ENCODE measurements at places on chromosomes 5 and 9.

GRCh38 chr9:128192601-128193371 lies 1.4 kb upstream of the CIZ1 start:
- no peak for DNase-seq

DNA sequence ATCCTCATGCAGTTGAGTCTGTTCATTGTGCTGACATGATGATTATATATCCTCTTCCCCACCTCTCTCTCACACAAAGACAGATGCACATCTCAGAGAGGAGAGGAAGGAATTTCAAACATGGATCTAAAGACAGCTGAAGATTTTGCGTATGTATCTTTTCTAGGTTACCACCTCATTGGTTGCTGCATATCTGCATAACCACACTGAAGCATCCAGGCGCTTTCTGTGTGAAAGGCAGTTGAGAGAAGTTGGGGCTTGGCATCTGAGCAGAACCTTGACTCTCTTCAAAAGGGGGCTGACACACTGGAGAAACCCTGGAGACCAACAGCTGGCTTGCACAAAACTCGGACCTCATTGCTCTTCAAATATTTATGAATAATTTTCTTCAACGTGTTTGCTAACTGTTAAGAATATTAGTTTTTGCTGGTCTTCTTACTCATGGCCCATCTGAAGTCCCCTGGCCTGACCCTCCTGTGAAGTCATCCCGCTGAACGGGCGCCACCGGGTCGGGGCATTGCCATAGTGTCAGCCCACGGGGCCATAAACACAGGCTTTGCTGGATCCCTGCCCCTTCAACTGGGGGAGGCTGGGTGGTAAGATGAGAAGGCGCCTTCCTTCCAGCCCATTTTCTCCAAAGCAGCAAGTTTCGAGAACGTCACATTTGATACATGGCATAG lies 593.2 kb upstream of the CLINT1 start:
- DNase-seq: no peak

- no peak for DNase-seq
Observed at GRCh38 chr9:12889402-12890106, 114.7 kb downstream of the LURAP1L start.

DNA sequence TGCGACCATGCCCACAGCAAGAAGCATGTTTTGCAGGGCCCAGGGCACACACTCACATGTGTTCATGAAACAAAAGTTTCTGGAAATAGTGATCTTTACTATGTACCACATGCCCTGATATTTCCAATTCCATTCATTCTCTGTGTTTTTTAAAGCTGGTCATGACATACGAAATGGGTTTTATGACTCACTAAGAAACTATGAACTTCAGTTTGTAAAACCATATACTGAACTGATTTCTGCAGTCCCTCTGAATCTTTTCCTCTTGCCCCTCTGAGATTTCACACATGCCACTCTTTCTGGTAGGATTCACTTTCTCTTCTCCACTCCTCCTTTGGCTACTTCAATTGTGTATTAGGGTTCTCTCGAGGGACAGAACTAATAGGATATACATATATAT lies 416.1 kb upstream of the TRPC7 start:
- DNase-seq: no peak

DNA sequence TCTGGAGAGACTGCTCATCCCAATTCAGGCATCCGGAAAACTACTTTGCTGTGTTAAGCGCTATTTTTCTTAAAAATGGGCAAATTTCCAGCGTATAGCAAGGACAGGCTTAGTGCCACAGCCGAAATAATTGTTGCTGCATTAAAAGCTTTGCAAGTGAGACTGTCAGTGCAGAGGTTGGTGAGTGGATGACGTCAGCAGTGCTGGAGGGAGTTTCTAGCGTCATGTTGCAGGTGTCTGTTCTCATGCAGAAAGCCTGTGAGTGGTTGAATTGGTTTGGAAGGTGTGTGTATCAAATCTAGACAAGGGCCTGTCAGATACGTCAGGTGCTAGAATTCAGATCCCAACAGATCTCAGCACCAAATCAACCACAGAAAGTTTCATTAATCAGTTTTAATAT lies 204.4 kb downstream of the TRIO start:
- DNase-seq: no peak

DNA sequence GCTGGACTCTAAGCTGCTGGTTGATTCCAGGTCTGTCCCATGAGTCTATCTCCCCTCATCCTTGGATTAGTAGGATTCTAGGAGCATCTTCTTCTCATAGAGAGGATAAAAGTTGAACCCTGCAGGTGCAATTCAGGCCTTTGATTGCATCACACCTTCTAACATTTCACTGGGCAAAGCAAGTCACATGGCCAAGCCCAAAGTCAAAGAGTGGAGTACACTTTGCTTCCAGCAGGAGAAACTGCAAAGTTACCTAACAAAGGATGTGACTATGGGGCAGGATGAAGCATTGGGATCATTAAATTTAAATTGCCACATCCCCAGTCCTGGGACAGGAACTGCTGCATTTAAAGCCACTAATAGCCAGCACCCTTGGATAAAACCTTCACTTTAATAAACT lies 51.0 kb upstream of the EGFLAM start:
- no peak for DNase-seq

GRCh38 chr5:146622391-146622790 lies 106.4 kb upstream of the GPR151 start:
- no peak for DNase-seq

DNA sequence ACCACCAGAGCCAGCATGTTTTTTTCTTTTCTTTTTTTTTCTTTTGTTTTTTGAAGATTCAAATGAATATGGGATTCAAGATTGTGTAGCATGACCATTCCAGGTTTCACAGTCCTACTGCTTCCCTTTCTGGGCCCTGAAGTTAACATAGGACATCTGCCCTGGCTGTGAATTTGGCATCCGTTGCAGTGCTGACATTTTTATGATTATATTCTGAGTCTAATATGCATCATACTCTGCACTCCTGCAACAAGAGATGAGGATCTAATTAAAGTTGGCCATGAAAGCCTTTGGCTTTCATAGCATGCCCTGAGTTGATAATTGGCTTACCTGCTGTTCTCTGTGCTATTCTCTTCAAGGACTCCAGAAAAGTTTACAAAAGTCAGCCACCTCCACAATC lies 29.8 kb downstream of the C5orf22 start:
- DNase-seq: no peak
